ENCODE measurements at places on chromosomes 12 and 14. TPM values are rescaled to one million over a fixed set of nuclear protein-coding genes. Genes with fewer than 3 reads are reported as not detected.

Gene IL26
- total RNA-seq, result not detected

Gene EIF2S3B
- total RNA-seq, result 0.45 TPM

DNA sequence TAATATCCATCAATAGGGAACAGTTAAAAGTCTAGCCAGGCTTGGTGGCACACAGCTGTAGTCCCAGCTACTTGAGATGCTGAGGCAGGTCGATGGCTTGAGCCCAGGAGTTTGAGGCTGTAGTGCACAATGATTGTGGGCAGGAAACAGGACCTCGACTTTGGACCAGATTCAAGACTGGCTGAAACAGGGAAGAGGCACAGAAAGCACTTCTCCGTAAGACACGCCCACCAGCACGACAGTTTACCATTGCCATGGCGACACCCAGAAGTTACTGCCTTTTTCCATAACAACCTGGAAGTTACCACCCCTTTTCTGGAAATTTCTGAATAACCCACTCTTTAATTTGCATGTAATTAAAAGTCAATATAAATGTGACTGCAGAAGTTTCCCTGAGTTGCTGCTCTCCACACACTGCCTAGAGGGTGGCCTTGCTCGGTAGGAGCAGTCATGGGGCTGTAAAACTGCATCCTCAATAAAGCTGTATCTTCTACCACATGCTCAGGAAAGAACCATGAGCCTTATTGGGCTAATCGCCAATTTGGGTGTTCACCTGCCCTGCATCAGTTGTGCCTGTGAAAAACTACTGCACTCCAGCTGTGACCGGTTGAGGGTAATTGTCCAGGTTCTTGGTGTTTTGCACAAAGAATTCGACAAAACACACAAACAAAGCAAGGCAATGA, 4.6 kb upstream of the LRRC23 start:
- no peak overlapping the region for H3K4me3 ChIP-seq
- no peak overlapping the region for H3K27ac ChIP-seq
- H3K36me3 ChIP-seq, result no peaks in the 10 kb centered on the region
- H3K4me1 ChIP-seq, result peaks cover 18% of the 10 kb centered on the region
- DNase-seq, result no peak

DNA sequence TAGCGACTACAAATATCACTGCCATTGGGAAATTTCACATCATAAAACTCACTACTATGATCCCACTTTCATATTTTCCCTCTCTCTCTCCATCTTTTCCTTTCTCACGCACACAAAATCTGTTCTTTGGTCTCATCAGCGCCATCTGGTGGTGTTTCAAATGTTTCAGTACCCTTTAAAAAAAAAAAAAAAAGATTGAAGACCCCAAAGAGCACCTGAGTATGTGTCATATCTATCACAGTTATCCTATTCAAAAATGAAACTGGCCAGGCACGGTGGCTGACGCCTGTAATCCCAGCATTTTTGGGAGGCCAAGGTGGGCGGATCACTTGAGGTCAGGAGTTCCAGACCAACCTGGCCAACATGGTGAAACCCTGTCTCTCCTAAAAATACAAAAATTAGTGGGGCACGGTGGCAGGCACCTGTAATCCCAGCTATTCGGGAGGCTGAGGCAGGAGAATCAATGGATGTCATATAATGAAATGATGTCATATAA, 72.4 kb downstream of the TTC9 start:
- peaks cover 6% of the 10 kb centered on the region for H3K4me1 ChIP-seq
- H3K36me3 ChIP-seq, result no peaks in the 10 kb centered on the region
- no peak overlapping the region for H3K4me3 ChIP-seq
- no peak overlapping the region for H3K27ac ChIP-seq
- no peaks in the 10 kb centered on the region for H3K27me3 ChIP-seq

GRCh38 chr12:1319212-1319611, 275.2 kb downstream of the FBXL14 start:
- no peaks in the 10 kb centered on the region for H3K27me3 ChIP-seq
- H3K27ac ChIP-seq, result peak overlapping the region; percentile 33
- H3K4me1 ChIP-seq, result peaks cover 24% of the 10 kb centered on the region
- no peak for DNase-seq
- peaks cover 6% of the 10 kb centered on the region for H3K36me3 ChIP-seq

GRCh38 chr12:14959463-14959862, 1.9 kb downstream of the ARHGDIB start:
- peak overlapping the region; percentile 42 for H3K4me3 ChIP-seq
- no peaks in the 10 kb centered on the region for H3K36me3 ChIP-seq
- DNase-seq, result no peak
- H3K27me3 ChIP-seq, result no peaks in the 10 kb centered on the region
- peak overlapping the region; percentile 67 for H3K27ac ChIP-seq

- H3K4me1 ChIP-seq, result no peaks in the 10 kb centered on the region
- DNase-seq, result no peak
- H3K36me3 ChIP-seq, result no peaks in the 10 kb centered on the region
- no peaks in the 10 kb centered on the region for H3K27me3 ChIP-seq
These were observed 131.1 kb downstream of the NEDD1 start for GRCh38 chr12:97038131-97038530.

DNA sequence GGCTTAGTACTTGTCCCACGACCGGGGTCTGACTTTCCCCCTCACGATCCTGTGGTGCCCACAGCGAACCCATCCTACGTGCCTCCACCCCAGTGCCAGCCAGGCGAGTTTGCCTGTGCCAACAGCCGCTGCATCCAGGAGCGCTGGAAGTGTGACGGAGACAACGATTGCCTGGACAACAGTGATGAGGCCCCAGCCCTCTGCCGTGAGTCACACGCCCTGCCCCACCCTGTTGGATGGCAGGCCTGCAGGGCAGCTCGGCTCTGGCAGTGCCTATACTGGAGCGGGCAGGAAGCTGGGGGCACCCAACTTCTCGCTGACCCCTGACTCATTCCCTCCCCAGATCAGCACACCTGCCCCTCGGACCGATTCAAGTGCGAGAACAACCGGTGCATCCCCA, 18.3 kb upstream of the LRP1-AS start:
- H3K4me3 ChIP-seq, result no peak overlapping the region
- H3K27me3 ChIP-seq, result no peaks in the 10 kb centered on the region
- H3K27ac ChIP-seq, result no peak overlapping the region
- peaks cover 94% of the 10 kb centered on the region for H3K36me3 ChIP-seq
- DNase-seq, result no peak

Gene KRT7
- total RNA-seq, result 6.5 TPM

DNA sequence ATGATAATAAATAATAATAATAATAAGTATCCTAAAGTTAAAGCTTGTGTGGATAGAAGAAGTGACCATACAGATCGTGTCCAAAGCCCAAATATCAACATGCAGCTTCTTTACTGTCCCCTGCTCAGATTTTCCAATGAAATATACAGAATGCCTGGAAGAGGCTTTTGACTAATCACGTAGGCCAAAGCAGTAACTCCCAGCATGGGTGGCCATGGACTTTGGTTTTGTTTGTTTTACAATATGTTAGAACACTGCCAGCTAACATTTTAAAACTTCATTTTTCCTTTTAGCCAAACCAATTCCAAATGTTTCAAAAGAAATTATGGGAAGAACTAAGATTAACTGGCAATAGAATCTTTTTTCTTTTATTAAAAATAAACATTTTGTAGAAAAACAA, 400.0 kb upstream of the FLRT2 start:
- H3K36me3 ChIP-seq, result no peaks in the 10 kb centered on the region
- H3K27ac ChIP-seq, result no peak overlapping the region
- no peaks in the 10 kb centered on the region for H3K4me1 ChIP-seq
- H3K4me3 ChIP-seq, result no peak overlapping the region
- H3K27me3 ChIP-seq, result no peaks in the 10 kb centered on the region

GRCh38 chr12:17283563-17283962, 677.6 kb upstream of the LMO3 start:
- H3K4me3 ChIP-seq, result no peak overlapping the region
- no peak for DNase-seq
- H3K4me1 ChIP-seq, result no peaks in the 10 kb centered on the region
- no peaks in the 10 kb centered on the region for H3K36me3 ChIP-seq
- no peak overlapping the region for H3K27ac ChIP-seq

Gene IGF1
- total RNA-seq, result 79.4 TPM

Gene AKAP6
- 38.6 TPM for total RNA-seq

GRCh38 chr12:23303220-23303619, 646.2 kb downstream of the SOX5 start:
- DNase-seq, result no peak
- no peaks in the 10 kb centered on the region for H3K4me1 ChIP-seq
- no peak overlapping the region for H3K4me3 ChIP-seq
- H3K27me3 ChIP-seq, result no peaks in the 10 kb centered on the region
- no peak overlapping the region for H3K27ac ChIP-seq

Gene AVPR1A
- total RNA-seq, result 9.3 TPM

Gene RTN1
- 2.9 TPM for total RNA-seq

Gene PLBD1
- total RNA-seq, result 18.7 TPM

DNA sequence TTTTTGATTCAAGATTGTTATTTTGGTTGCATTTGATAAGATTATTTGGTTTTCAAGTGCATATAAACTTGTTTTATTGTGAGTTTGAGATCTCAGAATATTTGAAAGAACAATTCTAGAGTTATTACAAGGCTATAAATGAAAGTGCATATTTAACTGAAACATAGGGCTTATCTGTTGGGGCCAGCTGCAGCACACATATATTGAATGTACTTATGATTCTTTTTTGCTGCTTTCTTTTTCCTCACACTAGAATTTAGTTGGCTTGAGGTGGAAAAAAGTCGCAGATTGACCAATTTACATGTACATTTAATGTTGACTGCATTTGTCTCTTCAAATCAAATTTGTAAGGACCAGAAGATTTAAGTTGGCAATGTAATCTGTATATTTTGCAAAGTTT, 88.0 kb downstream of the PCNX1 start:
- no peak for DNase-seq
- no peak overlapping the region for H3K4me3 ChIP-seq
- peaks cover 8% of the 10 kb centered on the region for H3K36me3 ChIP-seq
- H3K4me1 ChIP-seq, result no peaks in the 10 kb centered on the region
- H3K27me3 ChIP-seq, result no peaks in the 10 kb centered on the region

DNA sequence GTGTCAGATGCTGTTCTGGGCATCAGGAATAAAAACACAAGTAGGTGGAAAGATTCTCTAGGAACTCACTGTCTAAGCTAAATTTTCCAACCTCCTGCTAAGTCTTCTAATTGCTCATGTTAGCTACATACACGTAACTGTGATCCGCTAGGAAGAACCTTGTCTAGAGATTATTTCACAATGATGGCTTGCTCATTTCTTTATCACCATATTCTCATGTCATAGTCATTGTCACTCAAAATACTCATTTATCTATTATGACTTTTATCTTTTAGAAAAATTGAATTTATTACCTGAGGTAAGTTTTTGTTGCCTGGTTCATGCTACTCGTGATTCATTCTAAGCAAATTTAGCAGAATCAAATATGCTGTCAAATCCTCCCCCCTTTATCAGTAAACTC, 1402.4 kb upstream of the FLRT2 start:
- no peaks in the 10 kb centered on the region for H3K36me3 ChIP-seq
- no peak overlapping the region for H3K27ac ChIP-seq
- DNase-seq, result no peak
- H3K4me1 ChIP-seq, result no peaks in the 10 kb centered on the region
- no peak overlapping the region for H3K4me3 ChIP-seq

- H3K36me3 ChIP-seq, result no peaks in the 10 kb centered on the region
- H3K4me3 ChIP-seq, result no peak overlapping the region
- no peak overlapping the region for H3K27ac ChIP-seq
- H3K4me1 ChIP-seq, result no peaks in the 10 kb centered on the region
- no peak for DNase-seq
These were observed 127.7 kb downstream of the LLPH start for GRCh38 chr12:66002812-66003211.

GRCh38 chr14:40386433-40386832, 954.2 kb upstream of the FBXO33 start:
- no peak for DNase-seq
- no peak overlapping the region for H3K27ac ChIP-seq
- no peaks in the 10 kb centered on the region for H3K4me1 ChIP-seq
- H3K36me3 ChIP-seq, result no peaks in the 10 kb centered on the region
- no peaks in the 10 kb centered on the region for H3K27me3 ChIP-seq

DNA sequence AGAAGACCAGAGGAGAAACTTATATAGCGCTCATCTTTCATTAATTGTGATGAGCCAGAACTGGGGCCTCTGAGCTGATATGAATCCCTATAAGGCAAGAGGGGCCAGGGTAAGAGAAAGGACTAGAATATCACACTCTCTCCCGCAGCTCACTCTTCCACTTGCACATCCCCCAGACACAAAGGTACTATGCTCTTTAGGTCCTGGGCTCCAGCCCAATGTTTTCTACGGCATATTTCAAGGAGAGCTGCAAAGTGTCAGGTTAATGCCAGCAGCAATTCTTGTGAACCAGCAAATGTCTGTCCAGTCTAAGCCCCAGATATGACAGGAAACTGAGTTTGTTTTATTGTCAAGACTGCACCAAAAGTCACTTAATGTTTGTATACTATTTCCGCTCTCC, 29.4 kb downstream of the PPP2R5E start:
- peaks cover 41% of the 10 kb centered on the region for H3K4me1 ChIP-seq
- no peak overlapping the region for H3K27ac ChIP-seq
- no peak overlapping the region for H3K4me3 ChIP-seq
- no peak for DNase-seq
- H3K36me3 ChIP-seq, result no peaks in the 10 kb centered on the region
- no peaks in the 10 kb centered on the region for H3K27me3 ChIP-seq

Gene PTGDR
- total RNA-seq, result 0.17 TPM

GRCh38 chr12:52441320-52441911, 7.2 kb upstream of the KRT75 start:
- no peak overlapping the region for H3K27ac ChIP-seq
- no peaks in the 10 kb centered on the region for H3K27me3 ChIP-seq
- H3K36me3 ChIP-seq, result no peaks in the 10 kb centered on the region
- DNase-seq, result peak; percentile 45

- no peak for DNase-seq
- H3K36me3 ChIP-seq, result no peaks in the 10 kb centered on the region
- no peak overlapping the region for H3K4me3 ChIP-seq
- H3K27ac ChIP-seq, result no peak overlapping the region
- no peaks in the 10 kb centered on the region for H3K27me3 ChIP-seq
- H3K4me1 ChIP-seq, result no peaks in the 10 kb centered on the region
These were observed 203.1 kb downstream of the ETNK1 start for GRCh38 chr12:22828066-22828465.

DNA sequence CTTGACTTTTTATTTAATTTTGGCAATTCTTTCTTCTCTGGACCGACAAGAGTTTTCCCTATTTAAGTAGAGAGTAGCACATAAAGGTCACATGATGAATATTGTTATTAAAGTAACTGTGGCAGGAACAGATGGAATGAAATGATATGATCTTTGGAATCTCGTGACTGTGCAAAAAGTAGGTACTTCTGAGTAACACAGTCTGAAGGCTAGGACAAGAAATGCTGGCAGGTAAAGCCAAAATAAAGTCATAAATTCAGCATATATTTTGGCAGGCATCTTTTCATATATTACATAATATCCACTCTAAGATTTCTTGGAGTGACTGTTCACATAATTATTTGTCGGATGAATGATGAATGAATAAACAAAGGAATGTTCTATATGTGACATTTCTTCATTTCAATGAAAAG, 121.4 kb downstream of the EFCAB11 start:
- peaks cover 15% of the 10 kb centered on the region for H3K4me1 ChIP-seq
- H3K36me3 ChIP-seq, result no peaks in the 10 kb centered on the region
- no peak for DNase-seq
- H3K4me3 ChIP-seq, result no peak overlapping the region
- H3K27me3 ChIP-seq, result no peaks in the 10 kb centered on the region

Data from esophagus muscularis mucosa (tissue), 4 donors.